ENCODE measurements at places on chromosomes 12 and 14. TPM values are rescaled to one million over a fixed set of nuclear protein-coding genes. Genes with fewer than 3 reads are reported as not detected.
A peak's percentile ranks its signal among the peaks of the same experiment; 100 is the strongest.

GRCh38 chr14:102819747-102820330, 42.6 kb downstream of the TRAF3 start:
- DNase-seq, result no peak

DNA sequence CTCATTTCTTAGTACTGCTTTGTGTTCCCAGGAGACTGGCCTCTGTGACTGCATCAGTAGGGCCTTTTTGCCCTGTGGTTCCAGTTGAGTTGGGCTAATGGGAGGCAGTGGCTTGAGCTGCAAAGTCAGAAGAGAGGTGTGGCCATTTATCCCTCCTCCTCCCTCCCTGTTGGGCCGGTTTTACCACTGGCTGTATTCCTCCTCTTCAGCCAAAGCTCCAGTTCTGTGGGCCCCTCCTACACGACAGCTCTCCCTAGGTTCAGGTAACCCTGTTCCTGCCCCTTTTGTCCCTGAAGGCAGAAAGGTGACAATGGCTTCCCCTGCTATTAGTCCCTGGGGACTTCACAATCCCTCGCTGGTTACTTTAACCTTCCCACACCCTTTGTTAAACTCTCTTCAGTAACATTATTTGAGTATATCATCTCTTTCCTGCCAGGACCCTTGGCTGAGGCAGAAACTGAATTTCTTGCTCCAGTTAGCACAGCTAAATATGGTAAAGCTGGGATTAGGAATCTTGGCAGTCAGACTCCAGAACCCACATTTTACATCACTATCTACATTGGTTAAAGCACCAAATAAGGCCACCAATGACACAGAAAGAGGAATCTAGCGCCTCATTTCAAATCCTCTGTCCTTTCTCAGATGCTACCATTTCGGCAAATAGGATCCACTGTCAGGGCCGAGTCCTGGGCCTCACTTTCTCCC, 121.9 kb upstream of the SLC35F4 start:
- DNase-seq, result no peak

- no peak for DNase-seq
These were observed 18.6 kb upstream of the DCAF5 start for GRCh38 chr14:69171569-69171968.

DNA sequence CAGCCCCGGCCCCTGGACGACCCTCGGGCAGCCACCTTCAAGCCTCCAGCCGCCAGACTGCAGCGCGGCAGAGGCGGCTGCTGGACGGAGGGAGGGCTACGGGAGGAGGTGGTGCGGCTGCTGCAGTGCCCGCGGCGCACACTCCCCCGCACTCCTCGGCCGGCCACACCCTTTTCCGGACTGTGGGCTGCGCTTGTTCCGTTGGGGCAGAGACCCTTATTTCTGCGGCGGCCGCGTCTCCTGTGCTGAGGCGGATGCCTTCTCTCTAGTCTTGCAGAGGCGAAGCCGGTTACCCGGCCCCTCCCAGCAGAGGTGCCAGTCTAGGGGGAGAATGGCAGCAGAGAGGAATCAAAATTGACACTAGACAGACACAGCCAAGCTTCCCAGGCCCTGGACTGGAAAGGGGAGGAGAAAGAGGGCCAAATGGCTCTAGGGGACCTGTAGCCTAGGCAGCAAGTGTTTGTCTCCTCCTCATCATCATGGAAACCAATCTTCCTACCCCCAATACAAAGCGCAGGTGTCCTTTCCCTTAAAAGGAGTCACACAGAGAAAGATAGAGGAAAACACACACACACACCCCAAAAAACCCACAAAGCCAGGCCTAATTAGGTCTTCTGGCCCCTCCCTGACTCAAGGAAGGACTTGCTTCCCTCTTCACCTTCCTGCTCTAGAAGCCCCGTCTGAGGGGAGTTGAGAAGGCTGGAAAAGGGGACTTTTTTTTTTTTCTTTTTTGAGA, 1.3 kb downstream of the ESYT1 start:
- DNase-seq, result no peak

GRCh38 chr12:12806784-12807516, 6.2 kb upstream of the DDX47 start:
- DNase-seq, result no peak

DNA sequence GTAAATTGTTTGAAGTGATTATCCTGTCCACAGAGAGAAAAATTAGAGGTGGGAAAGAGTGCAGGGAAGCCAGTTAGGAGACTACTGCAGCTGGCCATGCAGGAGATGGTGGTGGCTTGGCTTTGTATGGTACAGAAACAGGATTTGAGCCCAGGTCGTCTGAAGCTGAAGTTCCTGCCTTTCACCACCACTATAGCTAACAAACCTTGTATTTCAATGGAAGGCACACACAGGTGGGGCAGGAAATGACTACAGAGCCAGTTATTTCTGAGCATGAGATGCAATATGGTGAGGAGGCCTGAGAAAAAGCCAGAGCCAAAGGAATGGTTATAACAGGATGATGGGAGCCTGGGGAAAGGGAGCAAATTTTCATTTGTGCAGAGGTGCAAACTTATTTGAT, 103.9 kb downstream of the BTG1 start:
- DNase-seq, result no peak

- no peak for DNase-seq
These were observed 8.3 kb upstream of the CALCOCO1 start for GRCh38 chr12:53735556-53735955.

- no peak for DNase-seq
These were observed 70.4 kb downstream of the MOK start for GRCh38 chr14:102234331-102235264.

GRCh38 chr12:90061809-90062208, 353.2 kb upstream of the ATP2B1 start:
- no peak for DNase-seq

- no peak for DNase-seq
These were observed 261.8 kb downstream of the BTG1 start for GRCh38 chr12:91883811-91884210.

DNA sequence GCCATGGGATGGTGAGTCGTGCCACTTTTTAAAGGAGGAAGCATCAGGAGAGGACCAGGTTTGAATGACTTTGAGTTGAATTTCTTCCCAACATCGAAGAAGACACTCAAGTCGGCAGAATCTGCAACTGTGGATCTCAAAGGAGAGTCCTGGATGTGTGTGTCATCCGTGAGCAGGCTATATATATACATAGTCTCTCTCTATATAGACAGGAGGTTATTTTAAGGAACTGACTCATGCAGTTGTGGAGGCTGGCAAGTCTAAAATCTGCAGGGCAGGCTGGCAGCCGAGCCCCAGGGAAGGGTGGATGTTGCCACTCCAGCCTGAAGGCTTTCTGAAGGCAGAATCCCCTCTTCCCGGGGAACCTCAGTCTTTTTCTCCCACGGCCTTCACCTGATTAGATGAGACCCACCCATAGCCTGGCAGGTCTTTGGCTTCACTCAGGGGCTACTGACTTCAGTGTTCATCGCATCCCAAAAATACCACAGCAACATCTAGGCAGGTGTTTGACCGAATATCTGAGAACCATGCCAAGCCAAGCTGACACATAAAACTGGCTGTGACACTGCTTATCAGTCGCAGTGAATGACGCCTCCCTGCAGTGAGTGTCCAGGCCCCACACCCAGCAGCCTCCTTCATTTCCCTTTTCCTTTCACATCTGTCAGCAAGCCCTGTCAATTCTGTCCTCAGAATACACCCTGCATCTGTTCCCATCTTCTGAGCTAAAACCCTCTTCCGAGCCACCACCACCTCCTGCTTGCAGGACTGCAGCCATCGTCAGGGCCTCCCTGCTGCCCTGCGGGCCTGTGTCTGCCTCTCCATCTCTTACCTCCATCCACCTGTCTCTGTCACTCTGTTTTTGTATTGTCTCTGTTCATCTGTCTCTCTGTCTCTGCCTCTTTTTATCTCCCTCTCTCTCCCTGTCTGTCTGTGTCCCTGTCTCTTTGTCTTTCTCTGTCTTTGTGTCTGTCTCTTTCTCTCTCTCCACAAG, 54.0 kb downstream of the ZNF664 start:
- no peak for DNase-seq

- no peak for DNase-seq
These were observed 69.8 kb downstream of the PLEKHA5 start for GRCh38 chr12:19199332-19199731.

- no peak for DNase-seq
These were observed 8.3 kb downstream of the CEP128 start for GRCh38 chr14:80933282-80933681.

GRCh38 chr14:93961620-93962019, 14.8 kb downstream of the ASB2 start:
- DNase-seq, result no peak

DNA sequence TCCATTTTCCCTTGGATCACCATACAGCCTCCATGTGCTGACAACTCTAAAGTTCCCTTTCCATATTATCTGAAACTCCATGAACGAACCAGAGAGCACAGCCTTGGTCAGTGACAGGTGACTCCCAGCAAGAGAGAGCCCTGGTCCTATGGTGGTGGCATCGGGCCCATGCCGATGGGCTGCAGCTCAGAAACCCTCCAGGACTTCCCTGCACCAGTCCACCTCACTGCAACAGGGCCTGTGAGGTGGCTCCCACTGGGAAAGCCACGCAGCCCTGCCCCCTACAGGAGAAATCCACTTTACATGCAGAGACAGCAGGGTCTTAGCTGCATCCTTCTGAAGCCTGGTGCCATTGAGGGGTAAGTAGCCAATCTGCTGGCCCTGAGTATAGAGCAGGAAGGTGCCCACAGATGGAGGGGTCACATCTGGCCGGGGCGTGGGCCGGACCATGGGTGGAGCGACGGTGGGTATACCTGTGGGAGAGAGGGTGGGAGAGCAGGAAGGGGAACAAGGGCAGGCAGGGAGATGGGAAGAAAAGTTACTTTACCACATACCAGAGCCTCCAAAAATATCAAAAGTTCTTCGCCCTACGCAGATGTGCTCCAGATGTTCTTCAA, 24.7 kb downstream of the RTRAF start:
- no peak for DNase-seq

DNA sequence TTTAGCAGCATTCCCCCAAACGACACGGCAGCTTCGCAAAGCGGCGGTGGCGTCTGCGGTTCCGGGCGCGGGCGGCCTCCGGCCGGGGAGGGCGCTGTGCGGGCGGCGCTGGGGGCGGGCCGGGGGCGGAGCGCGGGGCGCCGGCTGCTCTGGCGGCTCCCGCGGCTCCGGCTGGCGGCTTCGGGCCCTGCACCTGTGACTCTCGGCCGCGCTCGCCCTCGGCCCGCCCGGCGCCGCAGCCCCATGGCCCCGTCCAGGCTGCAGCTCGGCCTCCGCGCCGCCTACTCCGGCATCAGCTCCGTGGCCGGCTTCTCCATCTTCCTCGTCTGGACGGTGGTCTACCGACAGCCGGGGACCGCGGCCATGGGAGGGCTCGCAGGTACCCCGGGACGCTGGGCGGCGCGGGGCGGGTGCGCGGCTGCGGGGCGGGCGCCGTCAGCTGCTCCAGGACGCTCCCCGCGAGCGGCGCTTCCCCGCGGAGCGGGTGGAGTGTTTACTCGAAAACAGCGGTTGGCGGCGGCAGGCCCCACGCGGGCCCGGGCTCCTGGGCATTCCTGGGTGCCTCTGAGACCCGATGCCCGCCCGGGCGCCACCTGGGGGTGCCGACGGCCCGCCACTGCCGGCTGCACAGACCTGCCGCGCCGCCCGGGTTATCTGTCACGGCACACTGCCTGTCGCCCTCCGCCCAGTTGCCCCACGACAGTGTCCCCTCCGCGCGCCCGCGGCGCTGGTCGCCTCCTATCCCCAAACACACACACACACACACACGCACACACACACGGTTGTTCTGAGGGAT, at the start of gene SLC48A1:
TSS of gene SLC48A1 (plus strand) at position 177 of the 796 bp plus-strand sequence. CDS start at position 244, 67 bp downstream.
- peak; percentile 43 for DNase-seq

- DNase-seq, result no peak
These were observed 82.0 kb downstream of the PRICKLE1 start for GRCh38 chr12:42507565-42507964.

GRCh38 chr14:24068711-24069410, 2.5 kb upstream of the CPNE6 start:
- DNase-seq, result no peak

GRCh38 chr14:101719708-101720107, 41.8 kb upstream of the PPP2R5C start:
- DNase-seq, result no peak

GRCh38 chr12:104742551-104743201, 215.4 kb downstream of the SLC41A2 start:
- DNase-seq, result no peak

DNA sequence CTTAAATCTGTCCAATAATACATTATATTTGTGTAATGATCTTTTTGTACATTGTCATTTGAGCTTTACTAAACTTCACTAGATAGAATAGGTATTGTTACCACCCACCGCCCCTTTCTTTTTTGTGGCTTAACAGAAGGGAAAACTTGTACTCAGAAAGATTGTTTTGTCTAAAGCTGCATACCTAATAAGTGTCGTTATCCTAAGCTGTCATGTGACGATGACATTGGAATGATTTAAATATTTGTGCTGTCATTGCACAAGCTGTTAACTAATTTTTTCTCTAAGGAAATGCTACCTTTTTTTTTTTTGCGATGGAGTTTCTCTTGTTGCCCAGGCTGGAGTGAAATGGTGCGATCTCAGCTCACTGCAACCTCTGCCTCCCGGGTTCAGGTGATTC, 3.6 kb downstream of the DIP2B start:
- no peak for DNase-seq

GRCh38 chr12:30990776-30991175, 64.2 kb downstream of the TSPAN11 start:
- DNase-seq, result no peak

DNA sequence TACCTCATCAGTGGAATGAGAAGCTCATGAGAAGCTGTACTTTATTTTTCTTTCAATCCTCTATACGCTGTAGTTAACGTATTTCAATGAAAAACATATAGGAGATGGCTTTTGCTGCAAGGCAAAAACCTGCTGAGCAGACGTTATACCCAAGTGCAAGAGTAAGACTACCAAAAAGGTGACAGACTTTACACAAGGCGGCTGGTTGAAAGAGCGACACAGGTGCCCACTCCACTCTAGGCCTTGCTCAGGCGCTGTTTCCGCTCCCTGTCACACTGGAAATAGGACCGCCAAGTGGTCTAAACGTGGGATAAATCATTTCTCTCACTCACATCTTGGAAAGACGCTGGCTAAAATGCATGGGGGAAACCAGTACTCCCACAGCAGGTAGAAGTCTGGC, 54.5 kb downstream of the PPP2R5C start:
- no peak for DNase-seq

DNA sequence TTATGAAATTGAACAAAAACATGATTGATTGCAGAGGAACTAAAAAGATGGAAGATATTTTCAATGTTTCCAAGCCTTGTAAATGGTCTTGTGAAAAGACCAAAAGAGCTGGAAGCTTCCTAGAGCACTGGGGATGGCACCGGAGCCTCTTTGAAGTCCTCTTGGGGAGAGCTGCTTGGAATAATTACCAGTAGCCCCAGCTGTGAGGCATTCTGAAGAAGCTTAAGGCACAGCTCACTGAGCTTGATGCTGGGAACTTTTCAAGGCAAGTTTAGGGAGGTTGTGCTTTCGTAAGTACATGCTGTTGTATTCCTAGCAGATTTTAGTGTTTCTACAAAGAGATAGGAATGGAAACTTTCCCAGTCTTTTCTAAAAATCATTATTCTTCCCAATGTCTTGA, 13.9 kb downstream of the PDZRN4 start:
- DNase-seq, result no peak

The FLRT2 gene
- 84.5 TPM for total RNA-seq

The FOXM1 gene
- 0.59 TPM for total RNA-seq

The CSAD gene
- total RNA-seq, result 90.6 TPM

The PTHLH gene
- total RNA-seq, result 6.9 TPM

The EID3 gene
- total RNA-seq, result 9.8 TPM

The RERG gene
- total RNA-seq, result 25.5 TPM

The CRACR2A gene
- total RNA-seq, result 3.6 TPM

The PLEK2 gene
- total RNA-seq, result 1.2 TPM

The HPD gene
- 1.1 TPM for total RNA-seq

The GALNT16 gene
- 11.7 TPM for total RNA-seq

The GLS2 gene
- total RNA-seq, result 3.1 TPM

The GALNT6 gene
- 3.3 TPM for total RNA-seq

The RNASE7 gene
- total RNA-seq, result not detected

The CTSG gene
- 2.7 TPM for total RNA-seq

The LPAR5 gene
- total RNA-seq, result 1.8 TPM

All from tibial nerve (tissue), 4 donors.